Stomach (tissue), 19 donors: ENCODE measurements at places on chromosomes 16 and 17. TPM values are rescaled to one million over a fixed set of nuclear protein-coding genes. Genes with fewer than 3 reads are reported as not detected.

RNF166 gene
- polyA plus RNA-seq: 20.6 TPM

CCL4 gene
- polyA plus RNA-seq: 8.1 TPM

- DNase-seq: peak; percentile 89
These were observed 15.0 kb upstream of the SCIMP start for GRCh38 chr17:5249615-5250014.

- no peak for DNase-seq
These were observed 89.5 kb downstream of the CLEC16A start for GRCh38 chr16:11033629-11034420.

- DNase-seq: no peak
These were observed 9.8 kb downstream of the ASPSCR1 start for GRCh38 chr17:81987161-81987770.

DNA sequence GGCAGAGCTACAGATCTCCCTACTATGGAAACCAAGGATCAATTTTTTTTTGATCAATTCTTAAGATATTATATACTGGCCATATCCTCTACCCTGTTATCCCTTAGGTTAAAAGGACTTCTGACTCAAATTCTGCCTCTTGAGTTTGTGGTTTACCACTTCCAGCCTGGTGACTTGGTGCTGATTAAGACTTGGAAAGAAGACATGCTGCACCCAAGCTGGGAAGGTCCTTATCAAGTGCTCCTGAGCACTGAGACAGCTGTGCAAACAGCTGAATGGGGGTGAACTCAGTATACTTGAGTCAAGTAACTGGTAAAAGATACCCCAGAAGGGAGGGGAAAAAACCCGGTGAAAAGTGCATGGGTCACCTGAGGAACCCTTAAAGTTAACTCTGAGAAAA is 20.5 kb upstream of the SPACA3 start:
- DNase-seq: peak; percentile 42

IRX3 gene
- polyA plus RNA-seq: 22.6 TPM

GRCh38 chr17:2701161-2701995 is 10.2 kb downstream of the CLUH start:
- no peak for DNase-seq

PAQR4 gene
- polyA plus RNA-seq: 10.9 TPM

C16orf46 gene
- 1.1 TPM for polyA plus RNA-seq

- DNase-seq: no peak
These were observed 123.5 kb downstream of the ANKRD11 start for GRCh38 chr16:89366561-89367537.

IKZF3 gene
- polyA plus RNA-seq: 0.56 TPM

IGF2BP1 gene
- polyA plus RNA-seq: not detected

IRF8 gene
- 8.2 TPM for polyA plus RNA-seq

PLSCR3 gene
- 27.1 TPM for polyA plus RNA-seq

- no peak for DNase-seq
These were observed 184.4 kb downstream of the SNX29 start for GRCh38 chr16:12160815-12161550.

- DNase-seq: no peak
These were observed 24.8 kb downstream of the SNX11 start for GRCh38 chr17:48132385-48132784.

DNA sequence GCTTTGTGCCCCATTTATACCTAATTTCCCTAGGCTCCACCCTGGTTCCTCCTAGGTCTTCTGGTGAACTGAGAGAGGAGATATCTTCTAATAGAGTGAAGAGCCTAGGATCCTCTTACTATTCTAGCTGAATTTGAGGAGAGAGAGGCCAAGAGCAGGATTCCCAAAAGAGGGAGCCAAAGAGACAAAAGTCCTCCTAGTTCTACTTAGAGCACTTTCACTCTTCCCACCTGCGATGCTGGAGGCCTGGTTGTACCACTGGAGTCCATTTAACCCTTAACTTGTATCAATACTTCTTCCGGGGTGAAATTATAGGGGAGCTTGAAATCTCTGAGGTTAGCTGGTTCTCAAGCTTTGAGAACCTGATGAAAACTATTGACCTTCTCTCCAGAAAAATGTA is 3.4 kb upstream of the SSH2 start:
- DNase-seq: no peak

- DNase-seq: no peak
These were observed 234.1 kb upstream of the MON1B start for GRCh38 chr16:76956841-76957240.

DNA sequence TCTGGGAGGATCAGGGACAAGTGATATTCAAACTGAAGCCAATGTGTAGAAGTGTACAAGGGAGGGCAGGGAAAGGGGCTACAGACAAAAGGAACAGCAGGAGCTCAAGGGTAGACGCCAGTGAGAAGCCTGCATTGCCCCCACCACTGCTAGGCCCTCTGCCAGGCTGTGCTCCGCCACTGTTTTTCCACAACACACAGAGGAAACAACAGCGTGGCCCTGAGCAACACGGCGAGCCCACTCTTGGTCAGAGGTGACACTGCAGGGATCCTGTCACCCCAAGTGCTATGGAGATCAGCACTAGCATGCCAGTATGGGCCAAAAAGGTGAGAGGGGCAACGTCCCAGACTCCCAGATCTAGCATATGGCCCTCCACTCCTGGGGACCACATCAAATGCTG is 23.4 kb downstream of the MYO18A start:
- peak; percentile 43 for DNase-seq

KIF18B gene
- polyA plus RNA-seq: 0.15 TPM

GRCh38 chr17:431494-431893 is 78.9 kb upstream of the RPH3AL start:
- DNase-seq: no peak

PTX4 gene
- polyA plus RNA-seq: not detected

GRCh38 chr16:7456211-7456610 is 123.6 kb downstream of the RBFOX1 start:
- DNase-seq: peak; percentile 7
